ENCODE measurements at places on chromosomes 5 and 9. TPM values are rescaled to one million over a fixed set of nuclear protein-coding genes. Genes with fewer than 3 reads are reported as not detected.

DNA sequence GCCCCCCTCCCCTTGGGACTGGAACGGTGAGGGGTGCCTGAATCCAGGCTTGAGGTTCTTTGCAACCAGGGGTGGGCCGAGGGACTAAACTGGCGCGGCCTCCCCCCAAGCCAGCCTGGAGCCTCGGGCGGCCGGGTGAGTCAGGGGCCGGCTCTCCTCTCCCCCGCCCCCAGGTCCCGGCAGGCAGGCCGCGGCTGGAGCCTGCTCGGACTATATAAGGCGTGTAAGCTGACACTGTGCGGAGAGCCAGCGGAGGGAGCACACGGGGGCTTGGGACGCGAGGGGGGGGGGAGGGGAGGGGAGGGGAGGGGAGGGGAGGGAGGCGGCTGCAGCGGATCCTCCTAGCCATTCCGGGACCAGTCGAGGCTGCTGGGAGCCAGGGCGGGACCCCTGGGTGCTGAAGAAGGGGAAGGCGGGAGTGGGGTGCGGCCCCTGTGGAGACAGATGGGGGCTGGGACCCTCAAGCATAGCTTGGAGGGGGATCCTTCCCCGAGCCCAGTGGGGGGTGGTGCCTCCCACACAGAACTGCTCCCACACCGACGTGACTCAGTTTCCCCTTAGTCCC lies 595 bp downstream of the PDLIM7 start:
- peak; percentile 69 for DNase-seq

The CD72 gene
- total RNA-seq: 0.90 TPM

DNA sequence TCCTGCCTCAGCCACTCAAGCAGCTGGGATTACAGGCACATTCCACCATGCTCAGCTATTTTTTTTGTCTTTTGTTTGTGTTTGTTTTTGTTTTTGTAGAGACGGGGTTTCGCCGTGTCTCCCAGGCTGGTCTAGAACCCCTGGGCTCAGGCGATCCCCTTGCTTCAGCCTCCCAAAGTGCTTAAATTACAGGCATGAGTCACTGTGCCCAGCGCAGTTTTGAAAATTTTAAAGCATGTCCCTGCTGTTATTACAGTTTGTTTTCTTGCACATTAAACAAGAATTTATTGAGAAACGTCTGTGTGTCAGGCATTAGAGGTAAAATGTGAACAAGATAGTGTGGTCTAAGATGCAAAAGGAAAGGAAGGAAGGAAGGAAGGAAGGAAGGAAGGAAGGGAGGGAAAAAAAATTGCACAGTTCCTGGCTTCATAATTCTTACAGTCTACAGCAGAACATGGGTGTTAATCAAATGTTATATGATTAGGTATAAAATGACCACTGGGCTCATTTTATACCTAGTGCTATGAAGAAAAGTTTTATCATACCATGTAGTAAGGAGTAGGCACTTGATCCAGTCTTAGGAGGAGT lies 205.4 kb downstream of the SNX18 start:
- DNase-seq: peak; percentile 35

GRCh38 chr9:97389249-97389648 lies 22.6 kb upstream of the TDRD7 start:
- DNase-seq: no peak

GRCh38 chr5:178642351-178642909 lies 15.6 kb upstream of the CLK4 start:
- DNase-seq: peak; percentile 96

GRCh38 chr5:83049370-83049885 lies 27.8 kb downstream of the TMEM167A start:
- no peak for DNase-seq

The NOP16 gene
- 29.3 TPM for total RNA-seq

The OR1J1 gene
- not detected for total RNA-seq

DNA sequence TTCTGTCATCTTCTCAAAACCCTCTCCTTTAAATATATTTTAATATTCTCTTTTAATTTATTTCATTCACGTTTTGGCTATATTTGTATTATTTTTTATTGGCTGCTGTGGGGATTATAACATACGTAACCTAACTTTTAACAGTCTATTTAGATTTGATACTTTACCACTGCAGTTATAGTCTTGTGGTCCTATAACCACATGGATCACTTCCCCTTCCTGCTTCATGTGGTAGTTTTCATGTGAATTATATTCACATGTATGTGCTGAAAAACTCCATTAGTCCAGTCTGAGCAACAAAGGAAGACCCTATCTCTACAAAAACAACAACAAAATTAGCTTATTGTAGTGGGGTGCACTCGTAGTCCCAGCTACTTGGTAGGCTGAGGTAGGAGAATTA lies 34.3 kb downstream of the CENPP start:
- DNase-seq: no peak

DNA sequence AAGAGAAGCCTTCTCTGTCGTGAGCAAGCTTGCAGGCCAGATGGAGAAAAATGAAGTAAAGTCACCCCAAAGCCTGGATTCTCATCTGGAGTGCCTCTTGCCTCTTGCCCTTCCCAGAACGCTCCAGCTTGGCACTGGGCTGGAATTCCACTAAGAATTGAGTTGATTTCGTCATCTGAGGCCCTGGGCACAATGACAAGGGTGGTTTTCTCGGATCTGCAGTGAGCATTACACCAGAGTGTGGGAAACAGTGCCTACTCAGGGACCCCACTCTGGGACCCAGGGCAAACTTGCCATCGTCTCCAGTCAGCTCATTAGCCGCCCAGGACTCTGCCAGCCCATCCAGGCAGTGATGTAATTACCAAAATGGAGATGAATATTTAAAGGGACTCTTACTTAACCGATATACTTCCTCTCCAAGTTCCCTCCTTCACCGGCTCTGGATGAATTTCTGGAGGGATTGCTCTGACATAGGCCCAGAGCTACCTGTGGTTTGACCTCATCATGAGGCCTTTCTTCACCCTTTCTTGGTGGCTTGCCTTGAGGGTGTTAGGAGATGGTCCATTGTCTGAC lies 44.7 kb upstream of the LCP2 start:
- no peak for DNase-seq

DNA sequence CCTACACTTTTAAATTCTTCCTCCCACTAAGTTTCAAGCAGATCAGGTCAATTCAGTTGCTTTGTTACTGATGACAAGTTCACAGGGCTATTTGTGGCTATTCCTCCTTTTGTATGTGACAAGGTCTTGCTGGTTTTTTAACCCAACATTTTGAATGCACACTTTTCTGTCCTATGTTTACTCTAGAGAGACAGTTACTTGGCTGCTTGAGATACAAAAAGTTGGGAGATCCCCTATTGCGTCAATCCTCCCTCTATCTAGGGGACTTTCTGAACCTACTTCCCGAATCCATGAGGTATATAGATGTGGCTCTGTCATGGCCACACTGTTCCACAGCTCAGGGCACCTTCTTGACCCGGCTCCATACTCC lies 386.7 kb downstream of the NTRK2 start:
- no peak for DNase-seq

DNA sequence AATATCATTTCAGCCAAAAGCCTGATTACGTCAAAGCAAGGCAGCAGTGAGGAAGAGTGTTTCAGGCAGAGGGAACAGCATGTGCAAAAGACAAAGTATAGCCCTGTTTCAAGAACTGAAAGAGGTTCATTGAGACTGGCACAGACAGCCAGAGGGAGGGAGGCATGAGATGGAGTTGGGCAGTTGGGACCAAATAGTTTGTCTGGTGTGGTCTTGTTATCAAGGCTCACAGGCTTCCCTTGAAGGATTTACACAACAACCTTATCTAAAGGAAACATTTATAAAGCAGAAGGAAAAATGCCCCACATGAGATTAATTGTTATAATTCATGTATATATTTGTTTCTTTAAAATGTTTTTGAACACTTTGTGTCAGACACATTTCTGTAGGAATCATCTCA lies 253.3 kb downstream of the DMAC1 start:
- DNase-seq: no peak

DNA sequence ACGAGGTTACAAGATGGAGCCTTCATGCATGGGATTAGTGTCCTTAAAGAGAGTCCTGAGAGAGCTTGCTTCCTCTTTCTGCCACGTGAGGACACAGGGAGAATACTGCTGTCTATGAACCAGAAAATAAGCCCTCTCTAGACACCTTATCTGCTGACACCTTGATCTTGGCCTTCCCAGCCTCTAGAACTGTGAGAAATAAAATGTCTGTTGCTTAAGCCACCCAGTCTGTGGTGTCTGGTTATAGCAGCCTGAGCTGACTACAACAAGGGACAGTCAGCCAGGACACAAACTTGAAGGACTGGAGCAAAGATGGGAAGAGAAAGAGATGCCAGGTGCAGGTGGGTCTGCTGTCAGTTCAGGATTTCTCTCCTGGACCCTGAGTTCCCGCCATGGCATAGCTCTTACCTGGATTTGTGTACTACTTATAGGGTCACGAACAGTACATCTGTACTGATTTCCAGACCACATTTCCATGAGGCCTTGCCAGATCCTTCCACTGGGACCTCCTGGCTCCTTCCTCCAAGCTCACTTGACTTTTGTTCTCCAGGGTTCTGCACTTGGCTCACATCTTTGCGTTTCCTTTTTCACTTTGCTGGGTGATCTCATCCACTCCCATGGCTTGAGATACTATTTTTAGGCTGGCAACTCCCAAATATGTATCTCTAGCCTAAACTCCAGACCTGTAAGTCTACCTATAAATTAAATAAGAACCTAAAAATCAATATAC lies 44.9 kb upstream of the LIFR start:
- no peak for DNase-seq

DNA sequence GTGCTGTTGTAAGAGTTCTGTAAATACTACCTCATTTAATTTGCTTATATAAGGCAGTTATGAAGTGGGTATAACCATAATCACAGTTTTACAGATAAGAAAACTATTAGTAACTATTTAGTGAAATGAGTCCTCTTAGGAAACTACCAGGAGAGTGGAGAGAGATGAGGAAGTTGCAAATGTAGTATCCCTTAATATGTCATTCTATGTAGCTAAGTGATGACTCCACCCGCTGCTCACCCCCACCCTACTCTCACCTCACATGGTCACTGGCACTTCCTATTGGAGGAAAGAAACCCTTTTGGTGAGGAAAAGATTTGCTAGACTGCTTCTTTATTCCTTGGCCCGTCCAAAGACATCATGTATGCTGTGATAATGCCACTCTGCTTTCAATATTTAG lies 241.8 kb upstream of the SLC24A2 start:
- DNase-seq: no peak

GRCh38 chr9:122791872-122792669 lies 3.3 kb downstream of the OR5C1 start:
- no peak for DNase-seq

DNA sequence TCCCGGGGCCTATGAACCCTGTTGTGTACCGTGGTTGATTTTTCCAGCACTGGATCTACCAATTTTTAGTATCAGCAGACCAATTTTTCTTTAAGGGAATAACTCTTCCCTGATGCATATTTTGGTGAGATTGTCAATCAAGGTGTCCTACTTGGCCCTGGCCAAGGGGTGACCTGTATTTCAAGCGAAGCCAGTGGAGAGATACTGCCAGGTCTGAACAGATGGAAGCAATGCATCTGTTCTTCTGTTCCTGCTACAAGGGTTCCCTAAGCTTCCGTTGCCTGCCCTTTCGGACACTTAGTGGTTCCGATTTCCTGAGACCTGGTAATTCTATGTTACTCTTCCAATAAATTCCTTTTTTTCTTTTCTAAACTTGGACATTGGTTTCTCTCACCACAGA lies 37.3 kb downstream of the ADAM19 start:
- no peak for DNase-seq

- no peak for DNase-seq
Observed at GRCh38 chr5:105931881-105932421, 1738.8 kb downstream of the EFNA5 start.

DNA sequence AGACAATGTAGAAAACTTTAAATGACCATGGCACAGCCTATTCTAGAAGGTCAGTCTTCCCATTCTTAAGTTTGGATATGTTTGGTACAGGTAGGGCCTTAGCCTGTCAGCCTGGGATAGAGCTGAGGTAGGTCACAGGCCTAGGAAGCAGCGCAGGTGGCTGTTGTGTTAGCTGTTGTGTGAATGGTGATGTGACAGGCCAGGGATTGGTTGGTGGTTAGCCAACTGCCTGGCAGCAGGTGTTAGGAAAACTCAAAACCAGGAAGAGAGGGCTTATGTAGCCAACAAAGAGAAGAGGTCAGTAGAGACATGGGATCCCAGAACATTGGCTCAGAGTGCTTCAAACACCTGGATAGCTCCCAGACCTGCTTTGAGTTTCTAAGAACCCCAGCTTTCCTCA lies 84.2 kb downstream of the FBXO38 start:
- no peak for DNase-seq

GRCh38 chr5:5881294-5881693 lies 458.8 kb downstream of the ICE1 start:
- no peak for DNase-seq

DNA sequence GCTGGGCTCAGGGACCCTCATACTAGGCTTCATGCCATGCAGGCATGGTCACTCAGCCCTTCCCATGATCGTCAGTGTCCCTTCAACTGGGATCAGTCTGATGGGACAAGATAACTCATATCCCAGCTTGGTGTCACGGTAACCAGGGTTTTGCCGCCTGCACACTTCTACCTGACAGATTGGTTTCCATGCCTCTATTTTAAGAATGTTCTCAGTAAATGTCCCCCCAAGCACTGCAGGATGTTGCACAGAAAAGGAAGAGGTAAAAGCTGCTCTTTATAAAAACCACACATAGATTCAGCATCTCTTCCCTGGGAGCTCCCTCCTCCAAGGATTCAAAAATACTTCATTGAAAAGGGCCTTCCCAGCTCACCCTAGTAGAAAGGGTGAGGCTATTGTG lies 56.1 kb downstream of the SLIT3 start:
- no peak for DNase-seq

DNA sequence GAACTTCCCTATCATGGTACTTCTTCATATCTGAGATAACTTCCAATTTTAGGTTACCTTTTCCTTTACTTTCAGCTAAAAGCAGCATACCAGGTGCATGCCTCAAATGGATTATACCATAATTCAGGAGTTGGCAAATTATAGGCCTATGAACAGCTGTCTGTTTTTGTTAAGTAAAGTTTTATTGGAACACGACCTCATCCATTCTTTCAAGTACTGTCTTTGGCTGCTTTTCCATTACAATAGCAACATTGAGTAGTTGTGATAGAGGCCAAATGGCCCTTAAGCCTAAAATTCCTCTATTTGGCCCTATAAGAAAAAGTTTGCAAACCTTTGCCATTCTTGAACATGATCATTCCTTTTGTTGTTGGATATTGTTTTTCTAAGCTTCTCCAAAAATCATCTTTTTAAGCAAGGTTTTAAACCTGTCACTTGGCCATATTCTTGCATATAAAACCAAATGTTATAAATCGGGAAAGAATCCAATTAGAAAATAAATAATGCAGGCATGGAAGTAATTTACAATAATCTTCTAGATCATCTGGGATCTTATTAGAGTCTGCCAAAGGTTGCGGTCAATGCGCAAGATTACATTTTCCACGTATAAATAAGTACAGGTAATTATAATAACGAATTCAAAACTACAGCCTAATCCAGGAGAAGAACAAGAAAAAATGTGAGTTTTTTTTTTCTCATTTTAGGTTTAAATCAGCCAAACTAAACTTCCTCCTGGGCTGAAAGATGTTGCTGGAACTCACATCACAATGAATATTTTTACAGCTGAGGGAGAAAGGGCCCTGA lies 226.5 kb upstream of the ANKRD55 start:
- no peak for DNase-seq

GRCh38 chr5:131239686-131240085 lies 24.2 kb upstream of the CDC42SE2 start:
- DNase-seq: no peak
